ENCODE measurements at places on chromosomes 5 and 9.

- DNase-seq = no peak
These were observed 34.6 kb downstream of the HACD4 start for GRCh38 chr9:20996809-20997208.

DNA sequence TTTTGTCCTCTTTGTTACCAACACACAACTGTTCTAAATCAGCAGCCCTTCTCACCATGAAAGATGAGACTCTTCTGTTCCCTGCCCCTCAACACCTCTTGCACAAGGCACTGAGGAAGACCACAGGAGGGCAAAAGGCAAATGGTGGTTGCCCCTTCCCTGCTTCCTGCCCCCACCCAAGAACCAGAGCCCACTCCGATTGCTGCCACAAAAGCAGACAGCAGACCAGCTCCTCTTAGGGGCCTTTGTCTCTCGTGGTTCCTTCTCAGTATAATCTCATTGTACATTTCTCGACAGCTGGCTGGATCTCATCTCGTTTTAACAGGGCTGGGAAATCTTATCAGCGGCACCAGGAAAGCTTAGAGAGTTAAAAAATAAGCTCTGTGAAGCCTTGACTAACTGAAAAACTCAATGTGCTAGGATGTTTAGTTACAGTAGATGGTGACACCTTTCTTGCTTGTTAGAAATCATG is 1.1 kb downstream of the MVB12B start:
- no peak for DNase-seq

- no peak for DNase-seq
These were observed 532.4 kb upstream of the ITGA1 start for GRCh38 chr5:52255308-52255707.

DNA sequence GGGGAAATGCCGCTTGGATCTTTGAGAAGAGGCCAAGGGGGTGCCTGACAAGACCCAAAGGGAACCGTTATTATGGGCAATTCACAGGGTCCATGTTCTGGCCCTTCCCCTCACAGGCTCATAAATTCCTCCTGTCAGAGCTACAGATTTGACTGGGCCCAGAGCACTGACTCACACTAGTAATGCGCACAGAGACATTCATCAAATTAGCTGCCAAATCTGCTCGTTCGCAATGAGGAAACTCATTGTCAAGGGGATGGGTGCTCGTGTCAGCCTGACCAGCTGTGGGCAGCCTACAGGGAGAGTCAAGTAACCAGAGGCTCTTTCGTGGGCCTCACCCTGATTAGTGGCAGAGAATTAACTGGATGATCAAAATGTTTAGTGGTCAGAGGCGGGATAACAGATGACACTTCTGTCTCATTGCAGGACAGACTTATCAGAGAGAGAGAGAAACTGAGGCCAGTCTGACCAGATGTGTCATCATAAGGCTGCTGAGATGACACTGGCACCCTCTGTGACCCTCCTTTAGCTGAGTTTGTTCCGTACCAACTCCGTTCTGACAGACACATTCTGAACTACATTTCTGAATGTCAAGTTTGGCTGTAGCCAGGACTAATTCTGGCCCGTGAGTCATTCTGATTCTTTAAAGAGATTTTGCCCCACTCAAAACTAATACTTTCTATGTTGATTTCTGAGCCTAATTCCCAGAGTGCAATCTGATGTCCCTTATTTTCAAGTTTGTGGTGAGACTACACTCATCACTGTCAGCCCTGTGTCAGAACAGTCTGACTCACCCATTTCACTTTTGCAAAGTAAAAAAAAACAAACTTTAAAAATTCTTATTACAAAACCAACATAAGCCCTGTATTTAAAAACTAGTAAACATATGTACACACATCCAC is 377.1 kb downstream of the ACTL7B start:
- peak; percentile 94 for DNase-seq

- DNase-seq = no peak
These were observed 13.8 kb upstream of the CDC23 start for GRCh38 chr5:138226910-138227309.

GRCh38 chr5:3364941-3365340 is 230.7 kb upstream of the IRX1 start:
- no peak for DNase-seq
